ENCODE measurements at places on chromosomes 12 and 14. TPM values are rescaled to one million over a fixed set of nuclear protein-coding genes. Genes with fewer than 3 reads are reported as not detected.

DNA sequence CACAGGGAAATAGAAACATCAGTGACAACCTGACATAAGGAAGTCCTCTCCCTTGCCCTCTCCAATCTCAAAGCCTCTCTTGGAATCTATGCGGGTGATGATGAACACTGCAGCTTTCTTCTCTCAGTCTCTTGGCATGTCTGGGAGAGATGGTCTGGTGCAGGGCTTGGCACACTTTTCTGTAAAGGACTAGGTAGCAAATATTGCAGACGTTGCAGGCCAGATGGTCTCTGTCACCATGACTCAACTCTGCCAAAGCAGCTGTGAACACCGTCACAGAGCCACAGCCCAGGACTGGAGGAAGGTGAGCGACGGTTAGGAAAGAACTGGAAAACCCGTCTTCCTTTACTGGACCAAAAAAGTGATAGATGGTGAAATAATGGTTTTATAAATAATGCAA is 591.0 kb upstream of the TMEM132C start:
- H3K4me1 ChIP-seq: no peaks in the 10 kb centered on the region
- H3K27ac ChIP-seq: no peak overlapping the region
- DNase-seq: no peak

DNA sequence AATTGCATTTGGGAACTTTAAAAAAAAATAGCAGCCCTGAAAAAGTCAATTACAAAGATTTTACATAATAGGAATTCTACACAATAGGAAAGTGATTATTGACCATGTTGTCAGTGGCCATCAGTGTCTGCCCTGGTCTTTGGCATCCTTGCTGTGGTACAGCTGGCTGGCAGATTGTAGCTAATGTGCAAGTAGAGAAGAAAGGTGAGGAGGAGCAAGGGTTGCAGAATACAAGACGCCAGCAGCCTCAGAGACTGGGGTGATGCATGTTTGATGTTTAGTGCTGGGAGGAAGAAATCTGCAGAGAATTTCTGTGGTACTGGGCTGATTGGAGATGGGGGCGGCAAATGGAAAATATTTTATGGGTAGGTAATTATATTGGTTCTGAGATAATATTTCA is 322.9 kb downstream of the TMEM117 start:
- no peak overlapping the region for H3K27ac ChIP-seq
- H3K27me3 ChIP-seq: no peaks in the 10 kb centered on the region
- H3K4me3 ChIP-seq: no peak overlapping the region
- H3K4me1 ChIP-seq: no peaks in the 10 kb centered on the region

DNA sequence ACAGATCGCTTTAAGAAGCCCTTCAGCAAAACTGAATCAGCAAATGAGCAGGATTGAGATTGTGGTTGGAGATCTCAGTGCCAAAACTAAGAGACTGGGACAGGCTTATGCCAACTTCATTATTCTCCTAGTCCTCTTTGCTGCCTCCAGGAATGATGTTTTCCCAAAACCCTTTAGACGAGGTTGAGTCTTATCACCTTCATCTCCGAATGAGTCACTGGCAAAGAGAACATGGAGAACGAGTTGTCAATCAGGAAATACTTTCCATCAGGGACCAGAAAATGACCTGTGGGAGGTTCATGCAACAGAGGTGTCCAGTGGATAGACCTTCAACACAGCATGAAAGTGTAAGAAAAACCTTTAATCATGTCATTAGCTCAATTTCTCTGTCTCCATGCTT is 461.5 kb downstream of the RMST start:
- no peak overlapping the region for H3K27ac ChIP-seq
- no peak for DNase-seq
- H3K4me1 ChIP-seq: no peaks in the 10 kb centered on the region
- H3K27me3 ChIP-seq: no peaks in the 10 kb centered on the region
- no peaks in the 10 kb centered on the region for H3K36me3 ChIP-seq

DNA sequence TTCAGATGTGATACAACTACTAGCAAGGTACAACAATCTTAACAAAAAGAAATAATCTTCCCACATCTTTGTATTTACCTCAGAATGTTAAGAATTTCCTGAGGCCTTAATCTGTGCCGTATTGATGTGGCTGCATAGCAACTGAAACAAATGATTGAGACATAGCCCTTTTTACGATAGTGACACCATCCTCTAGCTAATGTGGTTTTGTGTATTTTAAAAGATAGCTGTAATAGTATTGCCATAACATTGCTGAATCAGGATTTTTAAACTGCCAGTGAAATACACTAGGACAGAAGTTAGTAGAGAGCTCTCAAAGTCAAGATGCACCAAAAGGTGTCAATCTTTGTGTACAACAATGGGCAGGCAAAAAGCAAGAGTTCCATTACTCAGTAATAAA is 11.9 kb downstream of the NPAS3 start:
- no peak overlapping the region for H3K27ac ChIP-seq
- no peak for DNase-seq
- H3K4me3 ChIP-seq: no peak overlapping the region
- no peaks in the 10 kb centered on the region for H3K36me3 ChIP-seq
- no peaks in the 10 kb centered on the region for H3K4me1 ChIP-seq

GRCh38 chr12:120649442-120650232 is 9.2 kb downstream of the CABP1 start:
- H3K27me3 ChIP-seq: peaks cover 38% of the 10 kb centered on the region
- H3K36me3 ChIP-seq: no peaks in the 10 kb centered on the region
- H3K4me1 ChIP-seq: peaks cover 15% of the 10 kb centered on the region

- H3K27me3 ChIP-seq: no peaks in the 10 kb centered on the region
- H3K4me1 ChIP-seq: peaks cover 33% of the 10 kb centered on the region
- no peak overlapping the region for H3K27ac ChIP-seq
- no peaks in the 10 kb centered on the region for H3K36me3 ChIP-seq
- no peak overlapping the region for H3K4me3 ChIP-seq
Observed at GRCh38 chr12:93825501-93825888, 148.3 kb downstream of the CRADD start.

- H3K27me3 ChIP-seq: no peaks in the 10 kb centered on the region
- H3K4me3 ChIP-seq: no peak overlapping the region
- H3K36me3 ChIP-seq: no peaks in the 10 kb centered on the region
- no peak overlapping the region for H3K27ac ChIP-seq
- no peak for DNase-seq
- no peaks in the 10 kb centered on the region for H3K4me1 ChIP-seq
Observed at GRCh38 chr12:68259318-68259940, 6.0 kb upstream of the IL22 start.

- H3K36me3 ChIP-seq: no peaks in the 10 kb centered on the region
- no peak overlapping the region for H3K4me3 ChIP-seq
- H3K27me3 ChIP-seq: no peaks in the 10 kb centered on the region
Observed at GRCh38 chr14:61599942-61600341, 95.4 kb upstream of the HIF1A start.

DNA sequence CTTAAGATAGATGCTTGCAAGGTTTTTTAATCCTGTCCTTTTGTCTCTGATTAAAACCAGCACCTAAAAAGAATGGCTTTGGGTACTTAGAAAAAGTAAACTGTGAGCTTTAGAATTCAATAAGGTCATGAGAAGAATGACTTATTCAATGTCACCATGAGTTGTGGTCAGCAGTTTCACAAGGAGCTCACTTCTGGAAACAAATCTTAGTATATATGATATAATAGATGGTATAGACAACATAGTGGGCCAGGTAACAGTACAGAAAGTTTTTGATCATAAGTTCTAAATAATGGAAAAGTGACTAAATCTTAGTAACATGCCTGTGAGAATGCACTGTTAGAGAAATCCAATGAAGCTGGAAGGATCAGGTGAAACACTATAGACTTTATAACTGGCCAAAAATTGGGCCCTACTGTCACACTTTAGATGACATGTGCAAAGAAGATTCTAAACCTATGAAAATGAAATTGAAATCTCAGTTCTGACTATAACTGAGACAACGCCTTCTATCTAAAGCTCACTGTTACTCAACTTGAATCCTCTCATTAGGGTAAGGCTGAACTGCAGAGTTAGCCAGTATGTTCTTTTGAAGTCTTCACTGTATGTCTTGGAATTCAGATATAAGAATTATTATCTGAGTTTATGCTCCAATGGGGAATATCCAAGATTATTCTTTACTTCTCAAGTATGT is 42.4 kb upstream of the RAD51AP1 start:
- no peak overlapping the region for H3K27ac ChIP-seq
- peaks cover 69% of the 10 kb centered on the region for H3K36me3 ChIP-seq
- no peak for DNase-seq
- no peak overlapping the region for H3K4me3 ChIP-seq

DNA sequence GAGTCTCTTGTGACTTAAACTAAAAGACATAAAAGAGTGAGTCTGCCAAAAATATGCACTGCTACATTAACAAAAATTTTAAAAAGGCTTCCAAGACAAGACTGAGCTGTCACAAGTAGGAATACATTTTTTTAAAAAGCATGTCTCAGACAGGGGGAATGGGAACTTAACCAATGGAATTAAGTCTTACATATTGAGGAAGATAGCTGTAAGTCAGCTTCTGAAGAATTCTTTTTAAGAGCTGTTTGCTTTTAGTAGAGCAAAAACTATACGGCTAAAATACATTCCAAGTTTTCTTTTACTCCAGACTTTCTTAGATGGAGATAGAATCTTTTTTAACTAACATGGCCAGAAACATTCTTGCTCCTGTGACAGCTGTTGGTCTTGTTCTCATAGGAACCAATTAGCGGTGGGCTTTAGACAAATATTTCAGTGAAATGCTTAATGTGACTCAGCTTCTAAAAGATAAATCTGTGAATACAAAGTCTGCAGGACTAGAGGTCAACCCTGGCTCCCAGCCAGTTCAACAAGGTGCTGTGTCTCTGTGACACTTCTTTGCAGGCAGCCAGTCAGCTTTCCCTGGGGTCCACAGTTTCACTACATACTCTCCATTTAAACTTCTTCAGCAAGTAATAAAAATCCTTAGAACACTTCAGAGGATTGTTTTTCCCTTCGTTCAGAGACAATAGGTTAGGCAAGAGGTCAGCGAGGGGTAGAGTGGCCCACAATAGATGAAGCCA is 187.6 kb downstream of the NAV3 start:
- no peaks in the 10 kb centered on the region for H3K36me3 ChIP-seq
- no peaks in the 10 kb centered on the region for H3K27me3 ChIP-seq
- peak overlapping the region; percentile 8 for H3K27ac ChIP-seq
- H3K4me1 ChIP-seq: no peaks in the 10 kb centered on the region

DNA sequence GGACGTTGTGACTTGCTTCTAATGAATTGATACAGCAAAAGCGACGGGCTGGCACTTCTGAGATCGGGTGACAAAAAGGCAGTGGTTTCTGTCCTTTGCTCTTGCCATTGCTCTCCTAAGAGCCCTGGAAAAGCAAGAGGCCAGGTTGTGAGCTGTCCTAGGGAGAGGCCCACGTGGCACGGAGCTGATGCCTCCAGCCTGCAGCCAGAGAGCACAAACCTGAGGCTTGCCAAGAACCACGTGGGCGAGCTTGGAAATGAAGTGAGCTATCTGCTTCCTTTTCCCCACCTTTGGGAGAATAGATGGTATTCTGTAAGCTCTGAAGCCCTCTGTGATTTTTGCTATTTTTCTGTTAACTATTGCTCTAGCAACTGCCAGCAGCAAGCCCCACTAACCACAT is 26.4 kb upstream of the NOS1 start:
- no peak overlapping the region for H3K27ac ChIP-seq
- H3K4me3 ChIP-seq: no peak overlapping the region
- no peaks in the 10 kb centered on the region for H3K4me1 ChIP-seq

COL2A1 gene
- total RNA-seq: not detected

OTOGL gene
- 0.32 TPM for total RNA-seq

COX8C gene
- total RNA-seq: not detected

NYNRIN gene
- 17.9 TPM for total RNA-seq

MFAP5 gene
- 50.2 TPM for total RNA-seq
